ENCODE measurements at places on chromosomes 2 and 18.

DNA sequence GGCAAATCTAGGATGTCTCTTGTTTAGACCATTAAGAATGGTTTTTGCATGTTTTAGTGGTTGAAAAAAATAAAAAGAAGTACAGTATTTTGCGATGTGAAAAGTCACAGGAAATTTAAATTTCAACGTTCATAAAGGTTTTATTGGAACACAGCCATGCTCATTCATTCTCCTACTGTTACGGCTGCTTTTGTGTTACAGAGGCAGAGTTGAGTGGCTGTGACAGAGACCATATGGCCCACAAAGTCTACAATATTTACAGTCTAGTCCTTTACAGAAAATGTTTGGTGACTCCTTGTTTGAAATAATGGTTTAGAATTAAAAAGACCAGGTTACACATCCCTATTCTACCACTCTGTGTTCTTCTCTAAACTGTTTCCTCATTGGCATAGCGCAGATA, 48.1 kb downstream of the MYOM1 start:
- DNase-seq, result no peak

- DNase-seq, result peak; percentile 84
Observed at GRCh38 chr2:236875906-236876505, 209.7 kb upstream of the COPS8 start.

DNA sequence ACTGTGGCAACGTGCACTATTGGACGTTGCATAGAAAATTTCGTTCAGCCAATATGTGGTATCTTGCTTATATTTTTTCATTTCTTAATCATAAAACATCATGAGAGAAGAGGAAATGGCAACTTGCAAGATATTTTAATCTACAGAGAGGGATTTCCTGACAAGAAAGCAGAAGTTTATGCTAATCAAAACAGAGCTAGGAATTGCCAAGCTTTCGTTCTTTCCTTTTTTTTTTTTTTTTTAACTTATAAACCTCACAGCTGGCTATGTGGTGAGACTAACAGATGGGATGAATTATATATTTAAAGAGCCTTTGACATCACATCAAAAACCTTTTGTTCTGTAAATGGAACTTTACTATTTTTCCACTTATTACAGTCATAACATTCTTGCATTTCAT, 1136.9 kb upstream of the TMEFF2 start:
- no peak for DNase-seq

- no peak for DNase-seq
Observed at GRCh38 chr2:36415381-36416022, 59.9 kb downstream of the CRIM1 start.

GRCh38 chr2:68832233-68832869, 38.8 kb downstream of the BMP10 start:
- peak; percentile 88 for DNase-seq

DNA sequence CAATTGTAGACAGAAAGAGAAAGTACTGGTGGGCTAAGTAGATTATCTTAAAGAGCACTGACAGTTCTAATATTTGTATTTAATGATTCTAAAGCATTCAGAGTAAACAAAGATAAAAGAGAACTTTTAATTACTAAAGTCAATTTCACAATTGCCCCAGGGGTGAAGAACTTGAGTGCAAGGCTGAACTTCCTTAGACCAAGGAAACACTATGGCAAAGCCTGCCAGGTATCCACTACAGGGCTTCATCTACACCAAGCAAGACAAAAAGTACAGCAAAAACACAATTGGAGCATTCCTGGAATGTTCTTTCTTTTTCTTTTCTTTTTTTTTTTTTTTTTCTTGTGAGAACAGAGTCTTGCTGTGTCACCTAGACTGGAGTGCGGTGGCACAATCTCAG, 46.9 kb upstream of the NDUFV2 start:
- DNase-seq, result no peak

Measured in A172 (cell line).